ENCODE measurements at places on chromosomes 7 and 10.

- no peak for DNase-seq
These were observed 71.4 kb downstream of the TMEM270 start for GRCh38 chr7:73932364-73932763.

DNA sequence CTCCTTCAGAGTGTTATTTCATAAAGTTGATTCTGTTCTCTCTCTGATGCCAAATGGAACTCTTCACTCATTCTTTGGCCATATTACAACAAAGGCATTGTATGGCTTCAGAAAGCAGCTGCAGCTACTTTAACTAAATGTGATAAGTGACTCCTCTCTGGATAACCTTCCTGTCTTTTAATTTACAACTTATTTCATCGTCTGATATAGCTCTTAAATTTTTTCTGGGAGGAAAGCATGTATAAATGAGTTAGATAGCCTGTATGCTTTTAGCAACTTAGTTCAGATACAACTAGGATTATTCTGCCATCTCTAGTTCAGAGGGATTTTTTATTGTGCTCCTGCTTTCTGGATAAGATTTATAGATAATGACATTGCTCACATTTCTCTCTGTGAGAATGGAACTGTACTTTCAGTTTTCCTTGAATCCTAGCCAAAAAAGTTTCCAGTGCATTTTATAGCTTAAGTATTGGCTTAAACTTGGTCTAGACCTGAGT lies 57.5 kb downstream of the KLHDC10 start:
- DNase-seq: no peak

- no peak for DNase-seq
These were observed 19.6 kb upstream of the CNTNAP2 start for GRCh38 chr7:146096994-146097393.

DNA sequence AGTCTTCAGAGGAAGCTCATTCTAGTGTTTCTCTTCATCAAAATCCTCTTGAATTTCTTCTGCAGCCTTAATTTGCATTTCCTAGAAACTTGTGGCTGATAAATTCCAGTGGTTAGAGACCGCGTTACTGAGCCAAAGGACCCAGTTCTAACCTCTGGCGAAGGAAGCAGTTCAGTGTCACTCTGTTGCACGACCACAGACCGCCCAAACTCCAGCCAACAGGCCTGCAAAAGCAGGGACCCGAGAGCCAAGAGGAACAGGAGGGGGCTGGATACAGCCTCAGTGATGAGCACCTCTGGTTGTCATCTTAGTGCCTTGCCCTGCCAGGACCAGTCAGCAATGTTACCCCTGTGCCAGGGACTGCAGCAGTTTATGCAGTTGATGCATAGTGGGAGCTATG lies 70.0 kb downstream of the AFAP1L2 start:
- no peak for DNase-seq

DNA sequence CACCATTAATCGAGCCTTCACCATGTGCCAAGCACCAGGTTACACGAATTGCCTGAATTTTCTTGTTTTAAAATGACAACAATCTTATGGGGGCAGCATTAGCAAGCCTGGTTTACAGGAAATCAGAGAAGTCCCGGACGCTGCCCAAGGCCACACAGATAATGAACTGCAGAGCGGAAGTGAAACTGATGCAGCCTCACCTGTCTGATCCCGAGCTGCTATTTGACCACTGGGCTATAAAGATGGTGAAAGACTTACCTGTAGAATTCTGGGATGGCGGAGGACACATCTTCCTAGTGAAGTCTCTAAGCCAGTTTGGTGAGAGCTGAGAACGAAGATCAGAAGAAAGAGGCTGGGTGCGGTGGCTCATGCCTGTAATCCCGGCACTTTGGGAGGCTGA lies 21.7 kb upstream of the GALNTL5 start:
- no peak for DNase-seq
